ENCODE measurements at places on chromosomes 1 and 21.

GRCh38 chr1:53449021-53449420 lies 10.2 kb upstream of the DMRTB1 start:
- DNase-seq: no peak

DNA sequence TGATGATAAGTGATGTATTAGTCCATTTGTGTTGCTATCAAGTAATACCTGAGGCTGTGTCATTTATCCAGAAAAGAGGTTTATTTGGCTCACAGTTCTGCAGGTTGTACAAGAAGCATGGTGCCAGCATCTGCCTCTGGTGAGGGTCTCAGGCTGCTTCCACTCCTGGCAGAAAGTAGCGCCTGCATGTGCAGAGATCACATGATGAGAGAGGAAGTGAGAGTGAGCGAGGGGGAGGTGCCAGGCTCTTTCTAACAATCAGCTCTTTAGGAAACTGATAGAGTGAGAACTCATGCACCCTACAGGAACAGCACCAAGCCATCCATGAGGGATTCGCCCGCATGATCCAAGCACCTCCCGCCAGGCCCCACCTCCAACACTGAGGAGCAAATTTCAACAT lies 2.2 kb upstream of the FHAD1 start:
- DNase-seq: no peak

- no peak for DNase-seq
Observed at GRCh38 chr1:192081359-192081758, 76.9 kb upstream of the RGS18 start.

GRCh38 chr1:2091611-2092604 lies 41.7 kb downstream of the PRKCZ start:
- DNase-seq: peak; percentile 56

DNA sequence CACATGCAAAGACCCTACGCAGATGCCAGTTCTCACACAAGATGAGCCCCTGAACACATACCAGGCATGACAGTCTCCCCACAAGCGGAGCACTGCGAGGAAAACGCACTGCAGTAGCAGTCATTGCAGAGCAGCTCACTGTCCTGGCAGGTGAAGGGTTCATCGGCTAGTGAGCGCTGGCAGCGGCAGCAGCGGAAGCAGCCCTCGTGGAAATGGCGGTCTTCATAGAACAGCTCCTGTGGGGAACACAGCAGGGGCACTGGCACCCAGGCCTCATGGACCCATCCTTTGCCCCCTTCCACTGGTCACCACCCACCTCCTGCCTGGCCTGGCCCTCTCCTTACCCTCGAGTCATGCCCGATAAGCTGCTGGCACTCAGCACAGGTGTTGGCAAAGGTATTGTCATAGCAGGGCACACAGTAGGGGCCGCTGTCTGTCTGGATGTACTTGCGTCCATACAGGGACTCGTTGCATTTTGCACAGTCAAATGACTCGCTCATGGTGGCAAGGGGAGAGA lies 6.3 kb downstream of the FHL3 start:
- no peak for DNase-seq

- DNase-seq: no peak
Observed at GRCh38 chr1:151292207-151293030, 10.3 kb downstream of the ZNF687 start.

GRCh38 chr21:32523463-32523862 lies 61.9 kb downstream of the TCP10L start:
- no peak for DNase-seq

GRCh38 chr1:157955857-157956256 lies 37.6 kb upstream of the KIRREL1 start:
- no peak for DNase-seq

- DNase-seq: no peak
Observed at GRCh38 chr1:171210355-171210754, 25.3 kb downstream of the FMO2 start.
